ENCODE measurements at places on chromosomes 12 and 14. TPM values are rescaled to one million over a fixed set of nuclear protein-coding genes. Genes with fewer than 3 reads are reported as not detected.

GRCh38 chr14:44403193-44403592 lies 103.9 kb downstream of the FSCB start:
- no peak overlapping the region for H3K27ac ChIP-seq
- no peaks in the 10 kb centered on the region for H3K27me3 ChIP-seq
- no peak for DNase-seq
- no peaks in the 10 kb centered on the region for H3K4me1 ChIP-seq

- no peaks in the 10 kb centered on the region for H3K27me3 ChIP-seq
- H3K27ac ChIP-seq = no peak overlapping the region
- H3K36me3 ChIP-seq = no peaks in the 10 kb centered on the region
- no peak overlapping the region for H3K4me3 ChIP-seq
- no peak for DNase-seq
- no peaks in the 10 kb centered on the region for H3K4me1 ChIP-seq
Observed at GRCh38 chr12:98465950-98466602, 49.3 kb upstream of the TMPO start.

DNA sequence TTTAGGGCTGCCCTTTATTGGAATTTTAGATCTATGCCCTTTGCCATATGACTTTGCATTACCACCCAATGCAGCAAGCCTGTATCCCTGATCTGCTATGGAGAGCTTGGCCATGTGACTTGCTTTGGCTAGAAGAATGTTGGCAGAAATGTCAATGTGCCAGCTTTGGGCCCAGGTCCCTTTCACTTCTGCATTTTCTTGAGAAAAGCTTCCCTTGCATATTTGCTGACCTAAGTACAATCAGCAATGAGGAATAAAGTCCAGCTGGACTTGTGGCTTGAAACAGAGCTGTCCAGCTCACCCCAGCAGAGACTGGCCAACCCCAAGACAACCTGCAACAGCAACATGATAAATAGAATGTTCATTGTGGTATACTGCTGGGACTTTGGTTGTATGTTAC lies 135.9 kb downstream of the PAH start:
- H3K27ac ChIP-seq = no peak overlapping the region
- no peaks in the 10 kb centered on the region for H3K36me3 ChIP-seq
- no peaks in the 10 kb centered on the region for H3K4me1 ChIP-seq
- H3K27me3 ChIP-seq = no peaks in the 10 kb centered on the region
- H3K4me3 ChIP-seq = no peak overlapping the region

DNA sequence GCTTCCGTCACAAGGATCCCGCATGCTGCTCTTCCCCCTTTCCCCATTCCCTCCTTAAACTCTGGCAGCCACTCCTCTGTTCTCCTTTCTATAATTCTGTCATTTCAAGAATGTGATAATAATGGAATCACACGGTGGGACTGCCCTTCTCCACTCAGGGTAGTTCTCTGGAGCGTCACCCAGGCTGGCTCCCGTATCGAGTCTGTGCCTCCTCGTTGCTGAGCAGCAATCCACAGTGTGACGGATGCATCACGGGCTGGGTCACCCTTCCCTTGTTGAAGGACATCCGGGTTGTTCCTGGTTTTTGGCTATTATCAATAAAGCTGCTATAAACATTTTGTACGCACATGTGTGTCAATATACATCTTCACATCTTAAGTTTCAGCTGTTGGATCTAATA lies 5.7 kb upstream of the SYNE3 start:
- H3K27me3 ChIP-seq = no peaks in the 10 kb centered on the region
- H3K4me3 ChIP-seq = no peak overlapping the region
- H3K4me1 ChIP-seq = peaks cover 29% of the 10 kb centered on the region

- H3K27ac ChIP-seq = no peak overlapping the region
- no peak overlapping the region for H3K4me3 ChIP-seq
- H3K27me3 ChIP-seq = peaks cover 19% of the 10 kb centered on the region
- DNase-seq = no peak
- H3K36me3 ChIP-seq = no peaks in the 10 kb centered on the region
Observed at GRCh38 chr14:105486974-105487448, 325 bp downstream of the CRIP1 start.

Gene KCNK13
- total RNA-seq = not detected

Gene BDKRB2
- 43.9 TPM for total RNA-seq

Gene RNU6-8
- not detected for total RNA-seq

Gene ADAM21
- total RNA-seq = 0.66 TPM
